ENCODE measurements at places on chromosomes 13 and 19.

- no peak for DNase-seq
Observed at GRCh38 chr19:18300930-18301717, 19.7 kb upstream of the JUND start.

DNA sequence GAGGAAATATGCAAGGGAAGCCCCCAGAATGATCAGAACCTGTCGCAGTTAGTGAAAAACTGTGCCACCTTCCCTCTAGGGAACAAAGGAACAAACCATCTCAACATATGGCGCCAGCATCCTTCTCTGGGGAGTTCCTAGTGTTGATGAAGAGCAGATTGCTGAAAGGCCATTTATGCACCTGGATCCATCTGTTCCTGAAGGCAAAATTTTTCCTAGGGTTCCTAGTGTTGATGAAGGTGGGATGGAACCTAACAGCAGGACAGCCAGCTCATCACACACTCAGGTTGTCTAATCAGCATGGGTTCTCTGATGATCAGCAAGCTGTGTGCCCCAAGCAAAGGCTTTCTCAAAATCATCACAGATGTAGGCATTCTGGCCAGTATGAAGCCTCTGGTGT is 32.6 kb downstream of the ZNF473 start:
- DNase-seq, result no peak

GRCh38 chr13:74101436-74101835 is 32.8 kb downstream of the KLF12 start:
- no peak for DNase-seq

GRCh38 chr19:44623080-44623479 is 9.7 kb downstream of the IGSF23 start:
- DNase-seq, result no peak

DNA sequence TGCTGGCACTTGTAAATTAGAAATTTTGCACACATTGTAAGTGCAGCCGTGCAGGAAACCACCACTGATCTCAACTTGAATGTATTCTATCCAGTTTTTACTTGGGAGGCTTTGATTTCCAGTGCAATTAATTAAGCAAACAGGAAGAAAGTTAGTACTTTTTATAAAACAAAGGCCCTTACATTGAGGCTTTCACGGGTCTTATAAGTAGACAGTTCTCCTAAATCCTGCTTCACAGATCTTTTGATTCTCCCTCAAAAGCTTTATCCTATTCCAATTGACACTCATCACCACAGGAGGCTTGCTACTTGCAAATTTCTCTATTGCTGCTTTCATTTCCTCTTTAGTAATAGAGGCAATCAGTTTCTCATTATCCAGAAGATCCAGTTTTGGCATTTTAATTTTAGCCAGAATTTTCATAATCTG is 90.1 kb downstream of the ERCC5 start:
- DNase-seq, result no peak

DNA sequence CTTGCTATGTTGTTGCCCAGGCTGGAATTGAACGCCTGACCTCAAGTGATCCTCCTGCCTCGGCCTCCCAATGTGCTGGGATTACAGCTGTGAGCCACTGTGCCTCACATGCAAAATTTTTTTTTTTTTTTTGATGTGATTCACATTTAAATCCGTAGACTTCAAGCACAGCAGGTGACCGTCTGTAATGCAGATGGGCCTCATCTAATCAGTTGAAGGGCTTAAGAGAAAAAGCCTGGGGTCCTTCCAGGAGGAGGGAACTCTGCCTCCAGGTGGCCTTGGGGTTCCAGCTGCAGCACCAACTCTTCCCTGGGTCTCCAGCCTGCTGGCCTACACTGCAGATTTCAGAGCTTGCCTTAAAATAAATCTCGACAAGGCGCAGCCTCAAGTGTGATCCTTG is 43.6 kb downstream of the GADD45B start:
- DNase-seq, result no peak

- no peak for DNase-seq
Observed at GRCh38 chr19:4577020-4577782, 17.7 kb upstream of the SEMA6B start.

- no peak for DNase-seq
Observed at GRCh38 chr19:52621376-52621775, 16.8 kb downstream of the ZNF83 start.

- no peak for DNase-seq
Observed at GRCh38 chr13:71218960-71219359, 648.0 kb downstream of the DACH1 start.

DNA sequence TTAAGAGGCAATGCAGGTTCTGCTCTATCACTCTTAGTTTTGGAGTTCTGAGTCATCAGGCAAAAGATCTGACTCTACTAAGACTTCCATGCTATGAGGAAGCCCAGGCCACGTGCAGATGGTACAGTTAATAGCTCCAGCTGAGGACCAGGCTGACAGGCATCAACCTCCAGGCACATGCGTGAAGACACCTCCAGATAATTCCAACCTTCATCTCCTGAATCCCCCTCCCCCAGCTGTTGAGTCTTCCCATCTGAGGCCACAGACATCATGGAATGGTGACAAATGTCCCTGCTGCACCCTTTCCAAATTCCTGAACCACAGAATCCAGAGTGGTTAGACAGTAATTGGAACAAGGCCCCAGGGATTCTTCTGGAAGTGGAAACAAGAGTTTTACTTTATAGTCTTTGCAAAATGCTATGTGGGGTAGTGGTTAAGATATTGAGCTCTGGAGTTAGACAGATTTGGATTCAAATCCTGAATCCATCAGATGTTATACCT is 183.8 kb downstream of the KLF5 start:
- DNase-seq, result no peak

DNA sequence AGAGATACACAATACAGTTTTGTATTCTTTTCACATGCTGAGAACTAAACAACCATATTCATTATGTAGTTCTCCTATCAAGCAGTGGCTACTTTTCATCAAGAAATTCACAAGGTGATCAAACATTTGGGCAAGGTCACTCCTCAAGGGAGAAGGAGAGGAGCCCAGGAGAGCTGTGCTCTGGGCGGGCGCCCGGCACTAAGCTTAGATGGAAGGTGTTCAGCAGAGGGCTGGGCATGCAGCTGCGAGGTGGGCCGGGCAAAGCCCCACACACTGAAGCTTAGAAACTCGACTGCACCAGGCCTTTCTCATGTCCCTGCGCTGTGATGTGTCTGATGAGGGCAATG is 30.4 kb upstream of the SPACA7 start:
- no peak for DNase-seq

All from activated naive CD8-positive, alpha-beta T cell treated with anti-CD3 and anti-CD28 coated beads for 36 hours (primary cell).